Natural killer cell (primary cell): ENCODE measurements at places on chromosomes 12 and 14. TPM values are rescaled to one million over a fixed set of nuclear protein-coding genes. Genes with fewer than 3 reads are reported as not detected.
A peak's percentile ranks its signal among the peaks of the same experiment; 100 is the strongest.

GRCh38 chr12:100493396-100494012, 19.8 kb downstream of the NR1H4 start:
- DNase-seq, result no peak

- DNase-seq, result no peak
Measured at GRCh38 chr12:27276275-27276674, 32.2 kb downstream of the STK38L start.

GRCh38 chr14:22174412-22175277, 414.4 kb downstream of the DAD1 start:
- no peak for DNase-seq

The GLIPR1 gene
- total RNA-seq, result 106 TPM

DNA sequence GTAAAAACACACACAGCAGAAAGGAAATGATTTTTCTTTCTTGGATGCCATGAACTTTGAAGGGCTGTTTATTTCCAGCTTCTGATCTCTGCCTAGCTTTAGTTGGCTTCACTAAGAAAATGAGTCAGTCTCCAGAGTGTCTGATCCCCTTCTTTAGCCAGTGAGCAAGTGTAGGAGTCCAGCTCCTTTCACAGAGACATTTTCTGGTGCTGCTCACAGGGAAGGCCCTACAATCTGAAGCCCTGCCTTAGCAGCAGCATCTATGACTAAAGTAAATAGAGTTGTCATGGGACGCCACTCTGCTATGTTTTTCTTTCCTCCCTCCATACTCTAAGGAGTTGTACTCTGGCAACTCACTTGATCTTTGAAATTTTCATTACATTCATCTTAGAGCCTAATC, 103.5 kb downstream of the RPAP3 start:
- no peak for DNase-seq

- no peak for DNase-seq
Measured at GRCh38 chr12:109952160-109952858, 43.9 kb downstream of the GIT2 start.

The PLCZ1 gene
- not detected for total RNA-seq

The FOXG1 gene
- total RNA-seq, result not detected

GRCh38 chr12:110756611-110757010, 13.9 kb upstream of the PPP1CC start:
- DNase-seq, result no peak

GRCh38 chr12:51788876-51789275, 59.6 kb downstream of the FIGNL2 start:
- no peak for DNase-seq

DNA sequence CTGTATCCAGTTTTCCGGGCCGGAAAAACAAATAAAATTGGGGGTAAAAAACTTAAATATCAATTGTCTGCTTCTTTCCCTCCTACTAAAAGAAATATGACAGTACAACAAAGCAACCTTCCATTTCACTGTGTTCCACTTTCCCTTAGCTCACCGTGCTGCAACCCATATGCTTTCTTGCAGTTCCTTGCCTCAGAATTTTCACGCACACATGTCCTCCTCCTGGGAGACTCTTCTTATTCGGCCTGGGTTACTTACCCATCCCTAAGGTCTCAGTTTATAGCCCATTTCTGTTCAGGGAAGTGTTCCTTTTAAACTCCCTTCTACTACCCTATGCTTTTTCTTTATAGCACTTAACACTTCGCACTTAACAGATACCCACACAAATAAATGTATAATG, 4.5 kb upstream of the MAGOHB start:
- DNase-seq, result no peak

- DNase-seq, result no peak
Measured at GRCh38 chr14:79242666-79243065, 968.6 kb downstream of the DIO2 start.

The PAX9 gene
- total RNA-seq, result not detected

The NCAPD2 gene
- total RNA-seq, result 53.1 TPM

GRCh38 chr12:94534278-94534677, 74.6 kb upstream of the CEP83 start:
- DNase-seq, result no peak

DNA sequence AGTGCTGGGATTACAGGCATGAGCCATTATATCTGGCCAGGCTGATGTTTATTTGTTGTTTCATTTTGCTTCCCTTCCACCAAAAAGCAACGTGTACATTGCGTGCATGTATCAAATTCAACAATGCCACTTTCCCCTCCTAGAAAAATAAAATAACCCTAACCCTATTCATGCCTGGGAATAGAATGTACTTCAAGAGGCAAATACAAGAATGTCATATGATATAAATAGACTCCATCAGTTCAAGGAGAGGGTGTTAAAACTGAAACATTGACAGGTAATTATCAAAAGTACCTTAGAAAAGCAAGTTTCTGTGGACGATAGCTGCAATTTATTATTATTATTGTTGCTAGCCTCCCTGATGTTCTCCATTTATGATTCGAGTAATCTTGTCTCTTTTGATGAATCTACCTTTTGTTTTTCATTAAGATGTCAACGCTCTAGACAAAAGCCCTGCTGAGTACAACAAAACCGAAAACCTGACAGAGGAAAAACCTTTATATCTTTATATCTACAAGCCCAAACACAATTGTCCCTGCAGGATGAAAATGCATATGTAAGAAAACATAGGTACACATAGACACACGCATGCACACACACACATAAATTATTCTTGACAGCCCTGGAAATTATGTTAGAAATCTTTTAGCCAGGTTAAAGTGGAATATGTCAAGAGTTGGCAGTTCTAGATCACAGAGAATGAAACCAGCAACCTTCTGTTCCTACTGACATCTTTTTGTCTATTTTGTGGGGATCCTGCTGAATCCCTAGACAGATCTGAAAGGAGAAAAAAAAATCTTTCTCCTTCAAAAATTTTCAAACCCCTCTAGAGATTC, 98.9 kb downstream of the BTG1 start:
- DNase-seq, result no peak

The ERBB3 gene
- total RNA-seq, result 0.26 TPM

DNA sequence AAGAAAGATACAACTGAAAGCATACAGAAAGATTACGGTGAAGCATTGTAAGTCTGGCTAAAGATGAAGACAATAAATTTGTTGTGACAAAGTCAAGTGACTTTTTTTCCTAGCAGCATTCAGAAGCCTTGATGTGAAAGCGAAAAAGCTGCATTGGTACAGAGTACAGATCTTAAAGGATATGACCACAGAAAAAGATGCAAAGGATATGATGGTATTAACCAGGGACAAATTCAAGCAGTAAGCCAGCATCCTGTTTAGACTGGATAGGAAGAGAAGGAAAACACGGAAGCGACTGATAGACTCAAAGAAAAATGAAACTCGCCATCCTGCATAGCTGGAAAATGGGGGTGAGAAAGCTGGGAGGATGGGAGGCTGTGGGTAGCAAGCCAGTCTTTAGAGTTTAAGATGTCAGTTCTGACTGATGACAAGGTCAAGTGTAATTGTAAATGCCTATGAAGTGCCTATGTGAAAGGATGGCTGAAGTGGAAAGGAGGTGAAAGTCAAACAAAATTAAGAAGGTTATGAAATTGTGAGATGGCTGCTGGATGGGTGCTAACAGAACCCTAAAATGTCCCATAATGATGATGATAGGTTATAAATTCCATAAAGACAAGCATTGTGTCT, 92.4 kb downstream of the PHLDA1 start:
- DNase-seq, result no peak

- DNase-seq, result no peak
Measured at GRCh38 chr12:76276499-76277151, 71.6 kb downstream of the BBS10 start.

GRCh38 chr12:40892528-40892927, 200.3 kb downstream of the CNTN1 start:
- no peak for DNase-seq

- no peak for DNase-seq
Measured at GRCh38 chr12:109464642-109465351, 12.3 kb downstream of the KCTD10 start.

The TMEM132C gene
- 0.08 TPM for total RNA-seq

DNA sequence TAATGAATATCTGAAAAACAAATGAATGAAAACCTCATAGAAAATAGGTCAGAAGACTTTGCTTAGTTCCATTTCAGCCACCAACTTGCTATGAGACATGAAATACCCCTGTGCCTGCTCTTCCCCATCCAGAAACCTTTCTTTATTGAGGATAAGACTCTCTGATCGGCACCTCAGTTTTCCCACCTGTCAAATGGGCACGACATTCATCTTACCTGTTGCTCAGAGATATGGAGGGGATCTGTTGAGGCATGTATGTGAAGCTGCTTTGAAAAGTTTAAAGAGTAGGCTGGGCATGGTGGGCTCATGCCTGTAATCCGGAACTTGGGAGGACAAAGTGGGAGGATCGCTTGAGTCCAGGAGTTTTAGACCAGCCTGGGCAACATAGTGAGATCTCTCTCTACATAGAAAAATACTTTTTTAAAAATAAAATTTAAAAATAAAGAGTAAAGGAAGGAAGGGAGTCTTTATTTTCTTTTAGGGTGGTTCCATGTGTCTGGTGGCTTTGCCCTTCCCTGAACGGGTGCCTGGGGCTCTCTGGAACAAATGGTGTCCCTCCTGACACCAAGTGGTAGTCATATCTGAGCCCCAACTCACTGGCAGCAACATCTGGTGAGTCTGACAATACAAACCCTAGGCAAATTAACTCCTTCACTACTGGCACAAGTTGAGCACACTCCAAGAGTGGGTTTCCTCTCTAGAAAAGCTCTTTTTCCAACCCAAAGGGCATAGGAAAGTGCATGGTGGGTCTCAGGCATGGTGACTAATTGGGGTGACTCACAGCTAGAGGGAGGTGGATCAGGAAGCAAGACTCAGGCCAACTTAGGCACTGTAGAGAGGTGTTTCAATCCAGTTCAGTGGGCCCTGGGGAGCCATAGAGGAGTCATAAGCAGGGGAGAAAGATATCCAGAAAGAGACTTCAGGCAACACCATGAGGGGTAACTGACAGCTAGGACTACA, 42.1 kb downstream of the MAP1LC3B2 start:
- no peak for DNase-seq

The SERPINA10 gene
- total RNA-seq, result not detected

GRCh38 chr12:107439026-107439738, 246.4 kb upstream of the PWP1 start:
- DNase-seq, result no peak

- no peak for DNase-seq
Measured at GRCh38 chr12:124168016-124168786, 126.7 kb upstream of the RFLNA start.

DNA sequence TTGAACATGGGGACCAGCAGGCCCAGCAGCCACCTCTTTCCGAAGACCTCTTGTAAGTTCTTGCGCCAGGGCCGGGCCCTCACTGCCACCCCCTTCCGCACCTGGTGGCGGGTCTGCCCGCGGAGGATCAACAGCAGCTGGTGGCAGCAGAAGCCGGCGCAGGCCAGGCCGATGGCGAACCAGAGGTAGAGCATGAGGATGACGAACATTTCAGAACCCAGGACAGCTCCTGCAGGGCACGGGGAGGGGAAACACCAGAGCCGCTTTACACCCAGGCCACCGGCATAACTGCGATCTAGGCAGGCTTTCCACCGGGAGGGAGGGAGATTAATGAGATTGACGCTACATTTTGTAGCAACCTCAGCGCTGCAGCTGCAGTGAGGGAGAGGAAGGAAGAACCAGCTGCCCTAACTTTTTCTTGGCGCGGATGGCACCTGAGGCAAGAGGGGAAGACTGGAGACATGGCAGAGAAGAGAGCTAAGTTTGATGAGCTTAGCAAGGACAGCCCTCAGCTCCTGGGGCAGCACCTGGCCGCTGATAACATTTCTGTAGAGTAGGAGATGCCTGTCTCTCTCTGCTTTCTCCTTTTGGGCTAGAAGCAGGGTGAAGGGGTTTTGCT, 7.8 kb downstream of the ZDHHC22 start:
- DNase-seq, result peak; percentile 25

The KRT77 gene
- total RNA-seq, result not detected

DNA sequence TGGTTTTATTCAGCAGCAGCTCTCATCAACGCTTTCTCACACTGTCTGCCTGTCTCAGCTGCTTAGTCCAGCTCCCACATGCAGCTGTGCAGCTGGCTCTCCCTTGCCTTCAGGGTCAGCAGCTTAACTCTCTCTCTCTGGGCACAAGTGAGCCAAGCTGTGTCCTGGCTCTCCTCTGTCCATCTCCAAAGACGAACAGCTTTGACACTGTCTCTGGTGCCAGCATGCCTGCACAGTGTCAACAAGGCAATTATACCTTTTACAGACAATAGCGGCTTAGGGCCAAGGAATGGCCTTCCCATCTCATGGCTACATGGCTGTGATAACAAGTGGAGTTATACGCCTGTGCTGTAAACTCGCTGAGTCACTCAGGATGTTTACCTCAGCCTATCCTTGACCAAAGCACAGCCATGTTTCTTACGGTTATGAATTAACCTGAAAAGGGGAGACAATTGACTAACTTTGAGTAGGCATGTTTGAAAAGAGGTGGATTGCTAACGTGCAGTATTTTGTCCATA, 38.4 kb upstream of the MANSC4 start:
- no peak for DNase-seq

- no peak for DNase-seq
Measured at GRCh38 chr12:119877639-119877948, 474 bp upstream of the CIT start.

DNA sequence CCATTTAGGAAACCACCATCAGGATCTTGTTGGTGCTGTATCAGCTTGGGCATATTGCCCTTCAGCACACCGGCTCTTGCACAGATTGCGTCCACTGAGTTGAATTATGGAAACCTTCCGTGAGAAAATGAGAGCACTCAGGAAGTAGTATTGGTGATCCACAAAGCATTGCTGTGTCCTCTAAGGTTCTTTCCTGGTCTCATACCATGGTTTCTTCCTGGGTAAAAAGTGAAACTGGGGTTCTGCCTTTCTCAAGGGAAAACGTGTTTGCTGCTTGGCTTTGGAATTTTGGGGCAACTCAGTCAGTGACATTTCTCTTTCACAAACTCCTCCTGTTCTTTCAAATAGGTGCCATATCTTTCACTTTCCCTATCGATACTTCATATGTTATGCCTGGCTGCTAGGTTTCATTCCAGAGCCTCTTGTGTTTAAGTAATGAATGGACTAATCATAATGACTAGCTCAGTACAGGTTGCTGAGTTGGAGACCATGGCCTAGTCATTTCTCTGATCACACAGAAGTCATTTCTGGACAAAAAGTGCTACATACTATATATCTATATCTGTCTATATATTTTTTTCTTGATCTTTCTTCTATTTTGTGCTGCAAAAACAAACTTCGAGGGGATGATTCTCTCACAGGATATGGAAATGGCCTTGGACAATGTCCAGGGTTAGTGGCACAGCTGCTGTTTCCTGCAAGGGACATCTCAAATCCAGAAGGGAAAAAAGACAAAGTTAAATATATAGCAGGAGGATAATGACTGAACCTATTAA, 423.4 kb downstream of the ZFP36L1 start:
- DNase-seq, result peak; percentile 33

The TSPAN19 gene
- total RNA-seq, result not detected

GRCh38 chr12:109995361-109995685, 845 bp downstream of the GIT2 start:
- DNase-seq, result no peak

The KRT3 gene
- not detected for total RNA-seq

The CLECL1 gene
- total RNA-seq, result 0.72 TPM

The ZDHHC22 gene
- not detected for total RNA-seq

The KLRD1 gene
- 688 TPM for total RNA-seq
